Cardiac muscle cell (in vitro differentiated cells and primary cell): ENCODE measurements at places on chromosomes 1 and 21. TPM values are rescaled to one million over a fixed set of nuclear protein-coding genes. Genes with fewer than 3 reads are reported as not detected.

Gene CELA3B
- not detected in 2 replicates for total RNA-seq

Gene ERG
- 1.5 TPM in 1 of 2 replicates, not detected in the other for total RNA-seq

Gene SLC16A4
- total RNA-seq, result 0.21 and 0.66 TPM in 2 replicates

Gene IL12RB2
- 0.04 TPM in 1 of 2 replicates, not detected in the other for total RNA-seq

Gene SLC44A5
- total RNA-seq, result 5.6 and 11.1 TPM in 2 replicates

Gene PTCH2
- total RNA-seq, result 0.53 and 0.66 TPM in 2 replicates

Gene TEDDM1
- total RNA-seq, result not detected in 2 replicates

Gene AXDND1
- 0.54 TPM in 1 of 2 replicates, not detected in the other for total RNA-seq

Gene ZNF683
- total RNA-seq, result not detected in 2 replicates

Gene VANGL2
- total RNA-seq, result 14.1 and 24.6 TPM in 2 replicates

Gene RGSL1
- total RNA-seq, result not detected in 2 replicates

DNA sequence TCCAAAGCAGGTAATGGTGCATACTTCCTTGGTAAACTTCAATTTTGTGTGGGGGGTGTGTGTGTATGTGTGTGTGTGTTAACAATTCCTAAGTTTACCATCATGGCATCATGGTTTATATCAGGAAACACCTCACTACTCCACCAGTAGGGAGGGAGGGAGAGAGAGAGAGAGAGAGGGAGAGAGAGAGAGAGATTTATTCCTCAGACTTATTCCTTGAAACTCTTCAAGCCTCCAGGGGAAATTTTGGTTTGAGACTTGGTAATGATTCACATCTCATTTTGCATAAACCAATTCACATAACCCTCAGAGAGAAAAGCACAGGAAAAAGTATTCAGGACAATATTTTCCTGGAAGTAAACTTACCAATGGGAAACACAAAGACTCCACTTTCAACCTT is 115.0 kb downstream of the TTLL7 start:
- H3K4me3 ChIP-seq, result no peak overlapping the region
- no peak for DNase-seq
- H3K27ac ChIP-seq, result no peak overlapping the region
- H3K4me1 ChIP-seq, result no peaks in the 10 kb centered on the region
- H3K36me3 ChIP-seq, result no peaks in the 10 kb centered on the region
- H3K27me3 ChIP-seq, result no peaks in the 10 kb centered on the region

DNA sequence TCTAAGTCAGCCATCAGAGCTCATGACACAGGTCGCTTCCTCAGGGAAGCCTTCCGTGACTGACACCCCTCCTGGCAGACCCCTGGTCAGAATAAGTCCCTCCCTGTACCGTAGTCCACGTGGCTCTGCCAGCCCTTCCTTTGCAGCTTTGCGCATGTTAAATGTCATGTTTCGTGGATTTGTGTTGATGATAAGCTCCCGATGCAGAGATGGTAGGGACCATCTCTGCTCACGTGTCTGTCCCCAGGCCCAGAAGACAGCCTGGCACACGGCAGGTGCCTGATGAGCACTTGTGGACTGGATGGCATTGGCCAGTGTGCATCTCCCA is 75.9 kb downstream of the DHRS3 start:
- DNase-seq, result no peak
- no peak overlapping the region for H3K4me3 ChIP-seq
- H3K36me3 ChIP-seq, result no peaks in the 10 kb centered on the region
- peaks cover 14% of the 10 kb centered on the region for H3K4me1 ChIP-seq
- H3K27ac ChIP-seq, result no peak overlapping the region

DNA sequence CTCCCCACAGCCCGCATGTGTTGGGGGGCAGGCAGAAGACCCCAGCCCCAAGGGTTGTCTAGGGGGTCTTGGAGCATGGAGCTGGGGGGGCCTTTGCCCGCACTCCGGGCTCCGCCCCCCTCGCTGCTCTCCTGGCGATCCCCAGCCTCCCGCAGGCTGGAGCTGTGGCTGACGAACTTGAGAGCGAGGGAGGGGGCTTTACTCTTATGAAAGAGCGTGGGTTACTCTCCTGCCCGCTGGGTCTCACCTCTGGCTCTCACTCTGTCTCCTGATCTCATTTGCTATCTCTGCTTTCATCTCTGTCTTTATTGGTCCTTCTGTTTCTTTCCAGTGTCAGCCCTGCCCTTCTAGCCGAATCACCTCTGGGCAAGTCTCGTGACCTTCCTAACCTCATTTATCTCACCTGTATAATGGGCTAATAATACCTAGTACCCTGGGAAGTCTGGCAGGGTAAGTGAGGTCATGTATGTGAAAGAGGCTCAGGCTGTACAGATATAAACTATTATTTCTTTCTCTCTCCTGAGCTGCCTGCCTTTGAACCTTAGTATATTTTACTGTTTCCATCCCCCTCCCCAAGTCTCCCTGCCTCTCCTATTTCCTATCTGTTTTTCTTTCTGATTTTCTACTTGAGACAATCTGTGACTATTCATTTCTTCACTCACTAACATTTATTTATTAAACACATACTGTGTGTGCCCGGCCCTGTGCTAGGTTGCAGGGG is 731 bp downstream of the EFNA4 start:
- H3K4me3 ChIP-seq, result peak overlapping the region; percentile 91
- no peaks in the 10 kb centered on the region for H3K36me3 ChIP-seq
- H3K27ac ChIP-seq, result peak overlapping the region; percentile 90

- no peak overlapping the region for H3K27ac ChIP-seq
- no peak overlapping the region for H3K4me3 ChIP-seq
- H3K27me3 ChIP-seq, result no peaks in the 10 kb centered on the region
Measured at GRCh38 chr1:3828391-3828790, 28.6 kb downstream of the CEP104 start.

- H3K4me1 ChIP-seq, result no peaks in the 10 kb centered on the region
- no peak for DNase-seq
- no peaks in the 10 kb centered on the region for H3K27me3 ChIP-seq
Measured at GRCh38 chr1:211601982-211602670, 23.2 kb upstream of the SLC30A1 start.

DNA sequence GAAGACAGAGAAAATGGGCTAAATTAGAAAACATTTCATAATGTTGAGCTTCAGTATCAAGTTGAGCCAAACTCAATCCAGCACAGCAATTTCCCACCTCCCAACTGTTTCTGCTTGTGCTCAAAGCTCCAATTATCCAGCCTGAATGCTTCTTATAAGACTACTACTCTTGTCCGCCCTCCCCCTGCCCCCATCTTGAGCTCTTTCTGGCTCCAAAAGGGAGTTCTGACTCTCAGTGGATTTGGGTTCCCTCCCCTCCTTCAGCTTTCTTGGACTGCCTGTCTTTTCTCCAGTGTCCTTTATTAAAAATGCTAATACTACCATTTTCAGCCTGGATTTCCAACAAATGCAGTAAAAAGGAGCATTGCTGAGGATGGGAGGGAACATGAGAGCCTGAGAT is 174.8 kb downstream of the ASTN1 start:
- peak; percentile 17 for DNase-seq
- no peaks in the 10 kb centered on the region for H3K27me3 ChIP-seq
- H3K27ac ChIP-seq, result no peak overlapping the region
- H3K4me3 ChIP-seq, result no peak overlapping the region
- H3K36me3 ChIP-seq, result no peaks in the 10 kb centered on the region
- no peaks in the 10 kb centered on the region for H3K4me1 ChIP-seq

- no peak overlapping the region for H3K27ac ChIP-seq
- no peak for DNase-seq
- no peaks in the 10 kb centered on the region for H3K36me3 ChIP-seq
- no peak overlapping the region for H3K4me3 ChIP-seq
- H3K4me1 ChIP-seq, result no peaks in the 10 kb centered on the region
Measured at GRCh38 chr1:8329439-8329838, 11.5 kb downstream of the SLC45A1 start.

DNA sequence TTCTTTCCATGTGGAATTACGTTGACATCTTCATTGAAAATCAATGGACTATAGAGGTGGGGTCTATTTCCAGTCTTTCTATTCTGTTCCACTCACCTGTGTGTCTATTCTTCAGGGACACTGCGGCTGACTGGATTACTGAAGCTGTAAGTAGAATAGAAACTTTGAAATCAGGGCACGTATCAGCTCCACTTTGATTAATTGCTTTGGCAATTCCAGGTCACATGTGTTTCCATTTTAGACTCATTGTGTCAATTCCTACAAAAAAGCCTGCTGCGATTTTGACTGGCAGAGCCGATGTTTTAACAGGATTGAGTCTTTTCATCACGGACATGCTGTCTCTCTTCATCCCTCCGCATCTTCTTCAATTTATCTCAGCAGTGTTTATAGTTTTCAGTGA is 20.9 kb upstream of the RNF223 start:
- no peaks in the 10 kb centered on the region for H3K36me3 ChIP-seq
- no peak overlapping the region for H3K27ac ChIP-seq
- H3K27me3 ChIP-seq, result no peaks in the 10 kb centered on the region
